ENCODE measurements at places on chromosomes 11 and 22. TPM values are rescaled to one million over a fixed set of nuclear protein-coding genes. Genes with fewer than 3 reads are reported as not detected.

Gene HTR3B
- total RNA-seq: not detected

Gene LBHD1
- 5.8 TPM for total RNA-seq

DNA sequence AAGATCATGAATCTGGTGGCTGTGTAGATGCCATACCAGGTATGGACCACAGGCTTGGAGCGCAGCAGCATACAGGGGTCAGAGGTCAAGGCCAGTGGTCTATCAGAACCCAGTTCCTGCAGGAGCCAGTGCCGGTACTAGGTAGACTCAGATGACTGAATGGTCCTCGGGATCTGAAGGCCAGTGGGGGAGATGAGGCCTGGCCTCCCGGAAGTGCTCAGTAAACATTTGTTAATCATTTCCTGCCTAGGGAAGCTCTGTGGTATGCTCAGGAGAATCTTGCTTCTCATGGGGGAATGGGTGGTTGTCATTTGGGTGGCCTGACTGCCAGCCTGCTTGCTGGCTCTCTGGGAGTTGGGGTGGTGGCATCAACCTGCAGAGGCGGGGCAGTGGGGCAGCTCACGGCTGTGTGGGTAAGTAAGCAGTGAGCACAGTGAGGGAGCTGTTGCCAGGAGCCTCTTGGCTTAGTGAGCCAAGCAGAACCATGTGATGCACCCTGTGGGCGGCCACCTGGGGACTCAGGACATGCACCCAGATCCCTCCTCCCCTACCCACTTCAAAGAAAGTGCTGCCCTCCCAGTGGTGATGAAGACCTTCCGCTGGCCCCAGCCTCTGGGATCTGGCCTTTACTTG lies 33.0 kb downstream of the PTPRJ start:
- peaks cover 10% of the 10 kb centered on the region for H3K4me1 ChIP-seq
- no peaks in the 10 kb centered on the region for H3K36me3 ChIP-seq
- H3K4me3 ChIP-seq: no peak overlapping the region
- DNase-seq: peak; percentile 49
- H3K27ac ChIP-seq: no peak overlapping the region
- no peaks in the 10 kb centered on the region for H3K27me3 ChIP-seq

DNA sequence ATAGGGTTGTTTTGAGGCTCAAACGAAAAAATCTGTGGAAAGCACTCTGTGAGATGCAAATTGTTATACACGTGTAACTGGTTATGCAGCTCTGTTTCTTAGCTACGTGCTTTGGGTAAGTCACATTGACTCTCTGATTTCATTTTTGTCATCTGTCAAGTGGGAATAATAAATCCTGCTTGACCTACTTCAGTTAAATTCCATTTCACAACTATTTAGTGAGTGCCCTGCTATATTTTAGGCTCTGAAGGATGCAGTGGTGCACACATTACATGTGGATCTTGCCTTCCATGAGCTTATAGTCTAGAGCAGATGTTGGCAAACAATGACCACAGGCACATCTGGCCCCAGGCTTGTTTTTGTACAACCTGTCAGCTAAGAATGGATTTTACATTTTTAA lies 133.6 kb upstream of the PLET1 start:
- no peaks in the 10 kb centered on the region for H3K27me3 ChIP-seq
- H3K27ac ChIP-seq: no peak overlapping the region
- H3K4me3 ChIP-seq: no peak overlapping the region
- DNase-seq: no peak
- H3K4me1 ChIP-seq: no peaks in the 10 kb centered on the region

- no peak overlapping the region for H3K4me3 ChIP-seq
- no peaks in the 10 kb centered on the region for H3K36me3 ChIP-seq
- H3K27ac ChIP-seq: no peak overlapping the region
- no peaks in the 10 kb centered on the region for H3K4me1 ChIP-seq
Measured at GRCh38 chr11:1570531-1570895, 1.6 kb downstream of the DUSP8 start.
